Mesothelial cell of epicardium (in vitro differentiated cells): ENCODE measurements at places on chromosomes 16 and 17. TPM values are rescaled to one million over a fixed set of nuclear protein-coding genes. Genes with fewer than 3 reads are reported as not detected.

- H3K4me1 ChIP-seq = no peaks in the 10 kb centered on the region
- H3K36me3 ChIP-seq = peaks cover 43% of the 10 kb centered on the region
- no peaks in the 10 kb centered on the region for H3K27me3 ChIP-seq
- H3K27ac ChIP-seq = no peak overlapping the region
- no peak for DNase-seq
- H3K4me3 ChIP-seq = no peak overlapping the region
Observed at GRCh38 chr17:81590121-81590520, 38.0 kb upstream of the FAAP100 start.

DNA sequence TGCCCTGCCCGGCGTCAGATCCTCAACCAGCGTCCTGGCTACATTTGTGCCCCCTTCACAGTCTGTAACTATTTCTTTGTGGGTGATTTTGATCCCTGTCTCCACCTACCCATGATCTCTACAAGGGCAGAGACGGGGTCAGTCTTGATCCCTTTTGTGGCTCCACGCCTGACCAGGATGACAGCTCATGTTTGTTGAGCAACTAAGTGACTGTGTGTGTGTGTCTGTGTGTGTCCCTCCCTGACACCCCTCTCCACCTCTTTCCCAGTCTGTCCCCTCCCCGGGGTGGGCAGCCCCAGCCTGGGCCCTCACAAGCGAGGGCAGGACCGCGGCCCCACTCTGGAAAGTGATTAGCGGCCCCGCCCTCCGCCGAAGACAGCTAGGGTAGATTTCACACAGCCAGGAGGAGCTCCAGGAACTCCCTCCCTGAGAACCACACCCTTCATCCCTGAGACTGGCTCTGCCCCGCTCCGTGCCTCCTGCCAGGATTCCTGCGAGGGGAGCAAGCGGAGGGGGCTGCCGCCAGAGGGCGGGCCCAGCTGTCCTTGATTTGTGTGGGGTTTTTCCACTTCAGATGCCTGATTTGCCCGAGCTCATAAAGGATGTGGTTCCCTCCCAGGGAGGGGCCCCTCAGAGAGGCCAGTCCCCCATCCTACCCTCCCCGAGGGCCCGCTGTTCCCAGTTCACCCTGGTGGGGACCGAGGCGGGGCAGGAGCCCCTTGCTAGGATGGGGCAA, 5.3 kb upstream of the HS3ST6 start:
- H3K27ac ChIP-seq = no peak overlapping the region
- H3K36me3 ChIP-seq = no peaks in the 10 kb centered on the region
- DNase-seq = peak; percentile 64
- no peak overlapping the region for H3K4me3 ChIP-seq

DNA sequence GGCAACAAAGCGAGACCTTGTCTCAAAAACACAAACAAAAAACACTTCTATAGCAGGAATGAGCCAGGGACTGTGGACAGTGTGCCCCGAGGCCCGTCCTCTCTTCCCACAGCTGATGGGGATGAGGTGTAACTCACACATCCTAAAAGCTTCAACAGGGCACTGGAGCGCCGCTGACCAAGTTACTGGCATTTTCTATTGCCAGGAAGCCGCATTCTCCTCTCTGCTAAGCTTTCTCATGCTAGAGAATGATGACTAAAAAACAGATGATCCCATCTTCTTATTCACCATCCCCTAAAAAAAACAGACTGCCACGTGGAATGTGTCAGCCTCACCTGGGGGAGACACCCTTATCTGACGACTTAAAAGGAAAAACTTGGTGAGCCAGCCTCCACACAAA, 16.3 kb downstream of the CARHSP1 start:
- H3K27ac ChIP-seq = peak overlapping the region; percentile 51
- peaks cover 37% of the 10 kb centered on the region for H3K36me3 ChIP-seq
- no peaks in the 10 kb centered on the region for H3K4me1 ChIP-seq
- H3K27me3 ChIP-seq = no peaks in the 10 kb centered on the region
- no peak overlapping the region for H3K4me3 ChIP-seq

- H3K4me3 ChIP-seq = peak overlapping the region; percentile 98
- peaks cover 46% of the 10 kb centered on the region for H3K4me1 ChIP-seq
- H3K27me3 ChIP-seq = no peaks in the 10 kb centered on the region
- H3K27ac ChIP-seq = peak overlapping the region; percentile 99
- no peaks in the 10 kb centered on the region for H3K36me3 ChIP-seq
- no peak for DNase-seq
Observed at GRCh38 chr17:2397247-2398171, 3.4 kb downstream of the MNT start.

- H3K36me3 ChIP-seq = no peaks in the 10 kb centered on the region
- peaks cover 36% of the 10 kb centered on the region for H3K27me3 ChIP-seq
- no peak for DNase-seq
- no peaks in the 10 kb centered on the region for H3K4me1 ChIP-seq
- no peak overlapping the region for H3K27ac ChIP-seq
Observed at GRCh38 chr17:15009087-15009486, 256.0 kb downstream of the PMP22 start.

DNA sequence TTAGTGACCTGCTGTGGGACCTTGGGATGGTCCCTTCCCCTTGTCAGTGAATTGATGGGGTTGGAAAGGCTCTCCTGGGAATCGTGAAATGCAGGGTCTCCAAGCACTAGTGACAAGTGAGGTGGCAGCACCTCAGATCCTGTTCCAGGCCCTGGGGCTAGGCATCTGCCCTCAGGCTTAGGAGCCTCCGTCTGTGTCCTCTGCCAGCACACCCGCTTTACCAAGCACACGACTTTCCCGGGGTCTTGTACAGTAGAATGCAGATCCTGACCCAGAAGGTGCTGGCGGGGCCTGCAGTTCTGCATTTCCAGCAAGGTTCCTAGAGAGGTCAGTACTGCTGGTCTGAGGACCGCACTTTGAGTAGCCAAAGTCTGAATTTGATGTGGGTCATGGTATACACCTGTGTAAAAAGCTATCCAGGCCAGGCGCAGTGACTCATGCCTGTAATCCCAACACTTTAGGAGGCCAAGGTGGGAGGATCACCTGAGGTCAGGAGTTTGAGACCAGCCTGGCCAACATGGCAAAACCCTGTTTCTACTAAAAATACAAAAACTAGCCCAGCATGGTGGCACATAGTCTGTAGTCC, 30.9 kb upstream of the RMI2 start:
- H3K4me1 ChIP-seq = peaks cover 50% of the 10 kb centered on the region
- H3K27me3 ChIP-seq = no peaks in the 10 kb centered on the region
- no peak for DNase-seq
- peaks cover 6% of the 10 kb centered on the region for H3K36me3 ChIP-seq

GRCh38 chr16:20122011-20122410, 48.3 kb upstream of the GPR139 start:
- no peak overlapping the region for H3K4me3 ChIP-seq
- DNase-seq = no peak
- H3K36me3 ChIP-seq = no peaks in the 10 kb centered on the region

DNA sequence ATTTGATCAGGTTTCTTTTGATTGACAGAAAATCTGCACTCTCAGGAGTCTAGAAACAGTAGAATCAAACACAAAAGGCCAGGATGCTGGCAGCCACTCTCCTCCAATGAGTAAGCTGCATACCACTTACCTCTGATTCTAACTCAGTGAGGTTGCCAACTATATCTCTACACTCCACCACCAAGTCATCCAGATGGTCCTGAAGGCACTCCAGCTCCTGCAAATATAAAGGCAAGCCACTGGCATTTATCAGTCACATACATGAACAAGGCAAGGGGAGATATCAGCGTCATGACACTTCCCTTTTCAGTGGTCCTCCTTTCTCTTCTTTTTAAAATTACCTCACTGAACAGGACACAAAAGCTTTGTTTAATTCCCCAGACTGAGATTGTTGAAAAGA, 53.1 kb upstream of the CLEC18B start:
- peaks cover 42% of the 10 kb centered on the region for H3K36me3 ChIP-seq
- no peak overlapping the region for H3K27ac ChIP-seq
- peaks cover 3% of the 10 kb centered on the region for H3K4me1 ChIP-seq
- no peak overlapping the region for H3K4me3 ChIP-seq
- no peaks in the 10 kb centered on the region for H3K27me3 ChIP-seq

- H3K27me3 ChIP-seq = peaks cover 9% of the 10 kb centered on the region
- peaks cover 11% of the 10 kb centered on the region for H3K36me3 ChIP-seq
- no peak for DNase-seq
- peaks cover 16% of the 10 kb centered on the region for H3K4me1 ChIP-seq
- no peak overlapping the region for H3K27ac ChIP-seq
Observed at GRCh38 chr17:21129023-21129681, 2.4 kb downstream of the DHRS7B start.

- H3K4me1 ChIP-seq = peaks cover 55% of the 10 kb centered on the region
- peak overlapping the region; percentile 47 for H3K27ac ChIP-seq
- H3K4me3 ChIP-seq = no peak overlapping the region
Observed at GRCh38 chr16:10256784-10257641, 74.8 kb upstream of the GRIN2A start.

GRCh38 chr17:42252597-42253550, 23.3 kb downstream of the STAT5B start:
- peaks cover 10% of the 10 kb centered on the region for H3K4me1 ChIP-seq
- DNase-seq = no peak
- H3K4me3 ChIP-seq = no peak overlapping the region

- H3K4me1 ChIP-seq = no peaks in the 10 kb centered on the region
- no peak for DNase-seq
- no peak overlapping the region for H3K4me3 ChIP-seq
- H3K36me3 ChIP-seq = peaks cover 11% of the 10 kb centered on the region
- H3K27me3 ChIP-seq = no peaks in the 10 kb centered on the region
- no peak overlapping the region for H3K27ac ChIP-seq
Observed at GRCh38 chr17:61878984-61879612, 15.8 kb upstream of the BRIP1 start.

DNA sequence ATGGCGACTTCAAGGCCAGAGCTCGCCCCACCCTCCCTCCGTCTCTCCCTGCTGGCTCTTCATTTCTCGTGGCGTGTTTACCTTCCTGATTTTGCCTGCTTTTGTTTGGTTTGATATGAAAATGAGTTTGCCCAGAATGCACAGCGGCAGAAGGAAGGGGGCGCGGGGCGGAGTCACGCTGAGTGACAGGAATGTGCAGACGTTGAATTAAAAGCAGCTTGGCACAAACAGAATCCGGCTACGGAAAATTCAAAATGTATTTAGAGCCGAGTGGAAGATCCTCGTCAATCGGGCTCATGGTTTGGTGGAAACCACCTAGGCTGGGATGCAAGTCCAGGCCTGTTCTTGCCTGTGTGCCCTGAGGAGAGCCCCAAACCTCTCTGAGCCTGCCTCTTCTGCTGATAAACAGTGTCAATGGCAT, 102.7 kb downstream of the SDK2 start:
- no peaks in the 10 kb centered on the region for H3K36me3 ChIP-seq
- DNase-seq = no peak
- no peak overlapping the region for H3K27ac ChIP-seq
- no peak overlapping the region for H3K4me3 ChIP-seq
- H3K4me1 ChIP-seq = peaks cover 25% of the 10 kb centered on the region
- no peaks in the 10 kb centered on the region for H3K27me3 ChIP-seq

GRCh38 chr17:18379246-18380146, 1.9 kb downstream of the EVPLL start:
- no peak for DNase-seq
- H3K4me1 ChIP-seq = no peaks in the 10 kb centered on the region
- H3K27ac ChIP-seq = no peak overlapping the region
- H3K27me3 ChIP-seq = no peaks in the 10 kb centered on the region
- H3K36me3 ChIP-seq = no peaks in the 10 kb centered on the region
- H3K4me3 ChIP-seq = no peak overlapping the region

DNA sequence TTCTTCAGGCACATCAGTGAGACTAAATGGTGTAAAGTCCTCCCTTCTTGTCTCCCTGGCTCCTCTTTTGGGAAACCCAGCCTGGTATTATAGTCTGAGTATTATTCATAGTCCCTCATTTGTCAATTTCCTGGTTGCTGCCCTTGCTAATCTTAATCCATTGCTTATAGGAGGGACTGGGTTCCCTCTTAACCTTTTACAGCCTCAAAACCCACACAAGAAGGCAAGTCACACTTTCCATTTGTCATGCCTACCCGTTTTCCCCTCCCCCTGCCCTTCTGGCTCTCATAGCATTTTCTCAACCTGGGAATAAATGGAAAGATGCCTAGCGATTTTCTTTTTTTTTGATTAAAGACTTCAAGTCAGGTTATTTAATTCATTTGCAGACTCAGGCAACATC, 124.8 kb downstream of the MAP2K6 start:
- no peaks in the 10 kb centered on the region for H3K4me1 ChIP-seq
- H3K36me3 ChIP-seq = peaks cover 56% of the 10 kb centered on the region
- no peak overlapping the region for H3K4me3 ChIP-seq
- no peaks in the 10 kb centered on the region for H3K27me3 ChIP-seq

DNA sequence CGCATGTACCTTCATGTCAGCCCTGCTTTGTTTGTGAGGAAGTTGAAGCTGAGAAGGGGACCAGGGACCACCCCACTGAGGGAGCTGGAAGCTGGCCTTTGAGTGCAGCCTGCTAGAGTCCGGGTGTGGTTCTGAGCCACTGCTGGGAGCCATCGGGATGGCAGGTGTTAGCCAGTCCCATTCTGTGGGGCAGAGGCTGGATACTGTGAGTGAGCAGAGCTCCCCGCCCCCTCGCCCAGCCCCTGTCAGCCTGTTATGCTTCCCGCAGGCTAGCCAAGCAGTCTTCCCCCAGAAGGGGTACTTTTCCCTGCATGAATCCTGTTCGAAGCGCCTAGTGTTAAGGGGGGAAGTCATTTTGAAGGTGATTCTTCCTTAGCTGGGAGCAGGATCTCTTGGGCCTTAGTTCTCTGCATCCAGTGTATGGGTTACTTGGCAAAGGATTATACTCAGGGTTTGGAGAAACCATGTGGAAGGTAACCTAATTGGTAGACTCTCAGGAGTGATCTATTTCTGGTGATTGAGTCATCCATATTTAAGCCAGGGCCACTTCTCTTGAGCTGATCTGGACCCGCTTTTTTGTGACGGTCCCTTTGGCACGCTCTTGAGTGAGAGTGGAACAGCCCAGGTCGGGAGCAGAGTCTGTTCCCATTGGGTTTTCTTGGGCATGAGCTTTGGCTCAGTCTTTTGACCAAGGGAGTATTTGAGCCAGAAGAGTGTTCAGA, 23.8 kb downstream of the AKAP1 start:
- no peaks in the 10 kb centered on the region for H3K27me3 ChIP-seq
- peaks cover 13% of the 10 kb centered on the region for H3K4me1 ChIP-seq
- no peak overlapping the region for H3K27ac ChIP-seq
- H3K4me3 ChIP-seq = no peak overlapping the region
- H3K36me3 ChIP-seq = peaks cover 10% of the 10 kb centered on the region
- no peak for DNase-seq

The MPV17L gene
- total RNA-seq = 3.1 to 3.9 TPM (median 3.5 TPM) in 3 replicates

The NPIPA5 gene
- total RNA-seq = 10.3 to 12.4 TPM (median 11.0 TPM) in 3 replicates

The ACSM5 gene
- total RNA-seq = not detected in 3 replicates

The IKZF3 gene
- total RNA-seq = 0.58 to 0.75 TPM (median 0.67 TPM) in 3 replicates

The LRRC3C gene
- not detected in 3 replicates for total RNA-seq

The EFCAB5 gene
- 0.52 to 0.80 TPM (median 0.58 TPM) in 3 replicates for total RNA-seq

The ANKS4B gene
- not detected in 3 replicates for total RNA-seq

The PRAC2 gene
- total RNA-seq = 7.3 to 8.5 TPM (median 7.9 TPM) in 3 replicates

The KRT24 gene
- not detected in 3 replicates for total RNA-seq

The YPEL3 gene
- 34.5 to 45.0 TPM (median 36.9 TPM) in 3 replicates for total RNA-seq

The CCL11 gene
- not detected in 3 replicates for total RNA-seq
